ENCODE measurements at places on chromosomes 3 and 15.

DNA sequence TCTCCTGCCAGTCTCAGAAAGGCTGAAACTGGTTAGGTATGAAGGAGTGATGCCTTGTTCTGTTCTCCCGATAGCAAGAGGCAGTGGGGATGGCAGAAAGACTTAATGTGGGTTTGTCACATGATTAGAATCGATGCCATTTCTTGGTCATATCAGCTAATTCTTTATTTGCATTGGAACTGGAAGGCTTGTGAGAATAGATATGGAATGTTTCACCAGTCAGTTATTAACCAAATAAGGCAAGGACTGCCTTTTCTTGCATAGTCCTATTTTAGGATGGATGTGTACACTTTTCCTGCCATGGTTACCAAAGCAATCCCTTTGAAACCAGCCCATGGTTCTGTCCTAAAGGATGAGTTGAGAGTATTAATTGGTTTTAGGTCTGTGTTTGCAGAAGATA lies 33.7 kb downstream of the FILIP1L start:
- DNase-seq = no peak

DNA sequence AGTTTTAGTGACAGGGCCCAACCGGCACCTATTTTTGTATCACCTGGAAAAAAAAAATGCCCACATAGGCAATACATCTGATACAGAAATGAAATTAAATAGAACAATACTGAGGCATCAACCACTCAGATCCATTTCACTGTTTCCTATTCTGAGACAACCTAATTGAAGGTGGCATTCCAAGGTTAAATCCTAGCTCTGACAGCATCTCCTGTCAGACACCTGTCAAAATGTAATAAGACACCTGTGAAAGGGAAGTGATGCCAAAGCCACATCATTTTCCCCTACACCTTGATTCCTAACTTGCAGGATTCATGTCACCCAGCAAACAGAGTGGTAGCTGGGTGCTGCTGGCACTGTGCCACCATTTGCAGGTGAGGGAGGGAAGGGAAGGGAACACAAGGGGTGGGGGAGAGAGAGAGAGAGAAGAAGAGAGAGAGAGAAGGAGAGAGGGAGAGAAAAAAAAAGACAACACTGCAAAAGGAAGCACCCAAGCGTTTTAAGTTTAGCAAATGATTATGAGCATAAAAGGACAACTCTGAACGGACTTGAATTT lies 1044.6 kb upstream of the CFAP20DC start:
- no peak for DNase-seq

- no peak for DNase-seq
Measured at GRCh38 chr3:13045904-13046568, 27.2 kb downstream of the IQSEC1 start.

- no peak for DNase-seq
Measured at GRCh38 chr3:144894576-144894975, 923.0 kb downstream of the DIPK2A start.

- DNase-seq = no peak
Measured at GRCh38 chr3:107987036-107987939, 103.5 kb downstream of the CD47 start.

DNA sequence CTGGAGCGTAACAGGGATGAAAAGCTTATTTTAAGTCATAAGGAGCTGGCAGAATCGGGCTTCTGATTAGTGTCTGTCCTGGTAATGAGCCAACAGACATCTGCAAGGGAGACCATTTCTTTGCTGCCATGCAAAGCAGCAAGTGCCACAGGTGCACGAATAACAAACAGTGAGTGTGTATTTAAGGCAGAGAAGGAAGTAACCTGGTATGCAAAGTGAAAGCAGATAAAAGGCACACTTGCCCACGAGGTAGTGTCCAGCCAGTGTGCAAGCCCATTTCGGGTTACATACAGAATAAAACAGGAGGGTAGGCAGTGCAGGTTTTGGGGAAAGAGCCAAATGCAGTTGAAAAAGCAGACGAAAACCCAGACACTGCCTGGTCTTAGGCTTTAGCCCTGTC lies 1153.7 kb downstream of the SI start:
- DNase-seq = no peak

GRCh38 chr15:35738370-35738769 lies 192.4 kb upstream of the DPH6 start:
- DNase-seq = no peak

- no peak for DNase-seq
Measured at GRCh38 chr3:112446343-112446742, 52.9 kb downstream of the BTLA start.

GRCh38 chr15:96774216-96774615 lies 443.7 kb downstream of the NR2F2 start:
- no peak for DNase-seq

GRCh38 chr15:30958219-30958618 lies 33.2 kb downstream of the MTMR10 start:
- no peak for DNase-seq

- no peak for DNase-seq
Measured at GRCh38 chr3:44224131-44224530, 17.6 kb upstream of the TOPAZ1 start.

- no peak for DNase-seq
Measured at GRCh38 chr3:66997560-66998112, 471 bp upstream of the KBTBD8 start.

- no peak for DNase-seq
Measured at GRCh38 chr3:48711727-48712126, 5.3 kb downstream of the IP6K2 start.

GRCh38 chr3:89847955-89848354 lies 740.5 kb downstream of the EPHA3 start:
- DNase-seq = no peak

DNA sequence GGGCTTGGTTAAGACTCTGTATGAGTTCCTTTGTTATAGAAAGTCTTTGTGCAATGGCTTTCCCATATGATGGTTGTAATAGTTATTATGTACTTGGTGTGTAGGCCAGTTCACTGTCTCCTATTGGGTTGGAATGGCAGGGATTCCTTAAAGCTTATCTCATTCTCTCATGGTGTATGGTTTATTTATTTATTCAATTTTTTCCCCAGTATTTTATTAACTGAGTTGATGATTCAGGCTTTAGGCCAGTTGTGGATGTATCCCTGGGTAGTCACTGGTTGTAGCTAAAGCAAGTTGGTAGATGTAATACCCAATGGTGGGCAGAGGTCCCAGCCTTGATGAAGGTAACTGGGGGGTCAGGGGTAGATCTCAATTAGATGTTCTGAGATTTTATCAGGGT lies 349.4 kb downstream of the DOCK3 start:
- DNase-seq = no peak

GRCh38 chr3:152011812-152012735 lies 138.6 kb downstream of the SUCNR1 start:
- no peak for DNase-seq

DNA sequence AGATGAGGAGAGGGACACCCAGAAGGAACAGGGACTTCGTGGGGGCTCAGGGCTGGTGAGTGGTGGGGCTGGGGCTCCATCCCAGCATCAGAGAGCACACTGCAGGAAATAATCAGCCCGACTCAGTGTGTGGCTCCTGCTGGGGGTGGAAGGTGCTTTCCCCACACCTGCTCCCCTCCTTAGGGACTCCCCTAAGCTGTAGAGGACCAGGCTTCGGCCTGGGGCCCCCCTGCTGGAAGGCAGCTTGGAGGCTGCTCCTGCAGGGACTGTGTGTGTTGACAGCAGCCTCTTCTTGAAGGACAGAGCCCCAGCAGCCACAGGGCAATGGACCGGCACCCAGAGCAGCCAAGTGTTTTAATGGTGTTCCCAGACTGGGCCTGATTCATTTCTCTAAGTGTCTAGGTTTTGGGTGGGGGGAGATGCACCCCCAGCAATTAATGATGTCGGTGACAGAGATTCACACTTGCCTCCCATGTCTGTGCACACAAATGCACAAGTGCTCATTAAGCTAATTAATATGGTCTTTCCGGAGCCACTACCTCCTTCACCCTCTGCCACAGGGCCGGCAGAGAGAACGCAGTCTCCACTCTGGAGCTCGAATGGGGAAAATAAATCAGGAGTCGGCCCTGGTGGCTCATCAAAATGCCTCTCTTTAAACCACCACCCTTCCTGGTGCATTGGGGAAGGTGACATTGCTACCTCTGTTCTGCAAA lies 16.9 kb upstream of the FGD5 start:
- DNase-seq = no peak

DNA sequence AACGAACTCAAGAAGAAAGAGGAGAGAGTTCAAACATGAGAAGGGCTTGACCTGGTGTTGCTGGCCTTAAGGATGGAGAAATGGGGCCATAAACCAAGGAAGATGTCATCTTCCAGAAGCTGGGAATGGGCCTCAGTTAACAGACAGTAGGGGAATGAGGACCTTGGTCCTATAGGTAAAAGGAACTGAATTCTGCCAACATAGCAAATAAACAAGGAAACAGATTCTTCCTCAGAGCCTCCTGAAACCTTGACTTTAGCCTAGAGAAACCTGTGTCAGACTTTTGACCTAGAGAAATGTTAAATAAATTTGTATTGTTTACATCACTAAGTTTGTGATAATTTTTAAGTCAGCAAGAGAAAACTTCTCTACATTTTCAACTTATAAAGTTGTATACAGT lies 336.8 kb downstream of the PLCL2 start:
- DNase-seq = no peak

GRCh38 chr15:96160800-96161199 lies 169.7 kb upstream of the NR2F2 start:
- DNase-seq = no peak

- no peak for DNase-seq
Measured at GRCh38 chr3:118766306-118766669, 268.4 kb downstream of the IGSF11 start.

- DNase-seq = no peak
Measured at GRCh38 chr15:41919954-41920538, 26.2 kb upstream of the SPTBN5 start.

DNA sequence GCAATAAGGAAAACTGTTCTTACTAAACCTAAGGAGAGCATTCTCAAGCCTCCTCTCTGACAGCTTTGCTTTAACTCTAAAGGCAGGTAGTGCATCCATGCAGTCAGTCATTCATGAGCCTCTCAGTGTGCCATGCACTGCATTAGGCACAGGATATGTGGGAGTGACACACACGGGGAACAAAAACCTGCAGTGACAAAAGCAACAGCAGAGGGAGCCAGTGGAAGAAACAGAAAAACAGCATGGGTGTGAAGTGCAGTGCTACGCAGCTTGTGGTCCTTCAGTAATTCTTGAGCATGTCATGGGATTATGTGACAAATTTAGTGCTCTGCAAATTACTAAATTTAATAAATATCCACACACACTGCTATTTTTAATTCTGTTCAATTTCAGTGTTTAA lies 230.7 kb downstream of the BBX start:
- peak; percentile 43 for DNase-seq

DNA sequence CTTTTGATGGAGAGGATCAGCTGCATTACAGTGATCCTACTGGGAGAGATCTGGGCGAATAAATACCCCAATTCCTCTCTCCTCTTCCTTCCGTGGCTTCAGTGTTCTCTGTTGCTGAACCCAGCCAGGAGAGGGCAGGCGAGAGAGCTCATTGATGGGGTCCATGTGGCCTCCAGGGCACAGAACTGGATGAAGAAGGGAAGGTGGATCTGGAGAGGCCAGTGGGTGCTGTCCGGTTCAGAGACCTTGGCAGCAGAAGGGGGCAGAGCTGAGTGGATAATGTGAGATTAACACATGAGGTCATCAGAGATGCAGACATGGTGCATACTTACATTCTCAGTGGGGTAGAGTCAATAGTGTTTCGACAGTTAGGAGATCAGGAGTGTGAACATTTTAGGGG lies 193.6 kb downstream of the CLSTN2 start:
- no peak for DNase-seq

DNA sequence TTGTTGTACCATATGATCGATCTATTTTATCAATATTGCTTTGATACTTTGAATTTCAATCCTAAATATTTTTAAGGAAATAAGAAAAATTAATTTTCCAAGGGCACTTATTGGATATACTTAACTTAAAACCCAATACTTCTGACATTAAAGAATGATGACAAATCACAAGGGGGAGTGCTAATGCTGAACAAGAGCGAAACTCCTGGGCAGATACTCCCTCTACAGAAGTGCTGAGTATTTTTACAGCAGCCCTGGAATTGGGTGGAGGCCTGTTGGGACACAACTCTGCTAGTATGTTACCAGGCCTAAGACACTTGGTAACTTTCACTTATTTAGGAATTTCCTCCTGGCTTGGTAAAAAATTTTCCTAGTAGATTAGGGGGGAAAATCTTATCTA lies 46.2 kb downstream of the DENND6A start:
- DNase-seq = no peak

DNA sequence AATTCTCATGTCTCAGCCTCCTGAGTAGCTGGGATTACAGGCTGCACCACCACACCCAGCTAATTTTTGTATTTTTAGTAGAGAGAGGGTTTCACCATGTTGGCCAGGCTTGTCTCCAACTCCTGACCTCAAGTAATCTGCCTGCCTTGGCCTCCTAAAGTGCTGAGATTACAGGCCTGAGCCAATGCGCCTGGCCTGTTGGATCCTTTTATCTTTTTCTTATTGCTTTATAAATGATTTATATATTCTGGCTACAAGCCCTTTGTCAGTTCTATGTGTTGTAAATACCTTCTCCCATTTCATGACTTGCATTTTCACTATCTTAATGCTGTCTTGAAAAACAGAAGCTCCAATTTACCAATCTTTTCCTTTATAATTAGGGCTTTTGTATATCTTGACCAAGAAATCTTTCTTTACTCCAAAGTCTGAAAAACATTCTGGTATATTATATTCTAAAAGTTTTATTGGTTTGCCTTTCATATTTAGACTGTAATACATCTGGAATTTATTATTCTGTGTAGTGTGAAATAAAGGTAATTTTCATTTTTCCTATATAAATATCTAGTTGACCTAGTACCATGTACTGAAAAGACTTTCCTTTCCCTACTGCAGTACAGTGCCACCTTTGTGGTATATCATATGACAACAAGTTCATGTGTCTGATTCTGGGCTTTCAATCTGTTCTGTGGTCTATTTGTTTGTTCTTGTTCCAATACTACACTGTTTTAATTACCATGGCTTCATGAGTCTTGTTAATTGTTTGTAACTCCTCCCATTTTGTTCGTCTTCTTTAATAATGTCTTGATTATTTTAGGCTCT lies 52.9 kb upstream of the RNU6-1 start:
- DNase-seq = no peak

- DNase-seq = no peak
Measured at GRCh38 chr3:124137216-124137615, 145.3 kb upstream of the ROPN1 start.

GRCh38 chr3:37763309-37763708 lies 98.4 kb upstream of the CTDSPL start:
- DNase-seq = no peak

GRCh38 chr15:70823196-70823595 lies 30.8 kb downstream of the LARP6 start:
- DNase-seq = no peak

DNA sequence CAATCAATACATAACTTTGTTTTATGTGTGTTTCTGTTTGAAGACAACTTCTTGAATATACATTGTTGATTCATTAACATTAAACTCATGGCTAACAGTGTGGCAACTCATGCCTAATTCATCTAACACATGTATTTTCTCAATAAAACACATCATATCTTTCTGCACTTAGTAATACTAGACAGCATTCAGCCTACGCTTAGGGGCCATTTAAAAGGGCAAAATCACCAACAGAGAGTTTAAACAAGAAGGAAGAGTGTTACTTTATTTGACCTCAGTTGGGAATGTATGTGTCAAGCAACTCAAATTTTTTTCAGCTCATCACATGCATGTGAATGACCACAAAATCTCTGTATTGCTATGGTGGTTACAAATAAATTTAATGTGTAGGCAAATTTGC lies 128.8 kb upstream of the AADACL2 start:
- DNase-seq = no peak

GRCh38 chr15:42070976-42071350 lies 23.4 kb downstream of the PLA2G4D start:
- DNase-seq = no peak

- no peak for DNase-seq
Measured at GRCh38 chr3:15329046-15330005, 3.1 kb downstream of the SH3BP5 start.
